Activated CD4-positive, alpha-beta T cell treated with anti-CD3 and anti-CD28 coated beads, Interleukin-2, amount 10 ng/mL, durations not matched to agents 24 days and 14 days (primary cell): ENCODE measurements at places on chromosomes 3 and 15.
A peak's percentile ranks its signal among the peaks of the same experiment; 100 is the strongest.

DNA sequence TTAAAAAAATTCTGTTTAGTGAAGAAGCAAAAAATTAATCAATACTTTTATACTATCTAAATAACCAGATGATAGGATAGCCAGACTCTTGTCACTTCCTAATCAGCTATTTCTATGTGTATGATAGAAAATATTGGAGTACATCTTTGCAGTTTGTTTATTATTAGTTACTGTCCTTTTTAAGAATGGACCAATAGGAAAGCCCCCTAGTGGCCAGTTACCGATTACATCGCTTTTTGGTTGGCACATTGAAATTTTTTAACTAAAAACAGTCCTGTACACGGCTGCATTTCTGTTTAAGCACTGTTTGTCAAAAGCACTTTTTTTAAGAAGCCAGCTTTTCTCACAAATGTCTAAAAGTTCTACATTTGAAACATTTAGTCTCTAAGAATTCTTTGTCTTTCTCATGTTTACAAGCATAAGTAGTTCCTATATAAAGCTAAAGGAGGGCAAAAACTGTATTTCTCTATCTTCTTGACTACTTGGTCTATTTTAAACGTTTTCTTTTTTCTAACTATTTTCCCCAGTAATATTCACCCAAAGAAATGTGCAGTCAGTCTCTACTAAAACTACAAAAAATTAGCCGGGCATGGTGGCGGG, 253.2 kb upstream of the LRTM1 start:
- DNase-seq = peak; percentile 63

DNA sequence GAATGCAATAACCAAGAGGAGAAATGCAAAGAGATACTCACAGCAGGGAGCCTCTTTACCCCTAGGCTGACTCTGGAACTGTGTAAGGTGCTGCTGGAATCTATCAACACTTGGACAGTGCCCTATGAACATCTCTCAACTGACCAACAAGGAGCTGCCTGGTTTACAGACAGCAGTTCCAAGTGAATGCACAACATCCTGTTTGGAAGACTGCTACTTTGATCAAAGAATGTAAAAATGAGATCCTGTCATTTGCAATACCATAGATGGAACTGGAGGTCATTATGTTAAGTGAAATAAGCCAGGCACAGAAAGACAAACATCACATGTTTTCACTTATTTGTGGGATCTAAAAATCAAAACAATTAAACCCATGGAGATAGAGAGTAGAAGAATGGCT, 136.3 kb downstream of the IMPG2 start:
- DNase-seq = no peak

- DNase-seq = no peak
Measured at GRCh38 chr3:99644017-99644416, 5.6 kb downstream of the COL8A1 start.

DNA sequence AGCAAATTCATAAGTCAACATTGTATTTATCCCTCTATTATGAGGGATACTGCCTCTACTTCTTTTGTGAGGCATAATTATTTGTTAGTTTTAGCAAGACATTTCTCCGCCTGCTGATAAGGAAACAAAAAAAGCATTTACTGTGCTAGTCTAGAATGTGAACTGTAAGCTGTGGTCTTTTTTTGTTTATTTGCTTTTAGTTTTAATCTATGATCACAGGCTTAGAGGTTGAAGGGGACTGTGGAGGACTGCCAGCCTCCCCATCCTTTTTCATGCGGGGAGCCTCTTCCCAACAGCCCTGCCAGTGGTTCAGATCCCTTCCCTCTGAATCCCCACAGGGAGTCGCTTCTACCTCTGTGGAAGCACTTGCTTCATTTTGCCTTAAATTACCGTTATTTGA, 331.0 kb upstream of the ROPN1 start:
- peak; percentile 9 for DNase-seq

DNA sequence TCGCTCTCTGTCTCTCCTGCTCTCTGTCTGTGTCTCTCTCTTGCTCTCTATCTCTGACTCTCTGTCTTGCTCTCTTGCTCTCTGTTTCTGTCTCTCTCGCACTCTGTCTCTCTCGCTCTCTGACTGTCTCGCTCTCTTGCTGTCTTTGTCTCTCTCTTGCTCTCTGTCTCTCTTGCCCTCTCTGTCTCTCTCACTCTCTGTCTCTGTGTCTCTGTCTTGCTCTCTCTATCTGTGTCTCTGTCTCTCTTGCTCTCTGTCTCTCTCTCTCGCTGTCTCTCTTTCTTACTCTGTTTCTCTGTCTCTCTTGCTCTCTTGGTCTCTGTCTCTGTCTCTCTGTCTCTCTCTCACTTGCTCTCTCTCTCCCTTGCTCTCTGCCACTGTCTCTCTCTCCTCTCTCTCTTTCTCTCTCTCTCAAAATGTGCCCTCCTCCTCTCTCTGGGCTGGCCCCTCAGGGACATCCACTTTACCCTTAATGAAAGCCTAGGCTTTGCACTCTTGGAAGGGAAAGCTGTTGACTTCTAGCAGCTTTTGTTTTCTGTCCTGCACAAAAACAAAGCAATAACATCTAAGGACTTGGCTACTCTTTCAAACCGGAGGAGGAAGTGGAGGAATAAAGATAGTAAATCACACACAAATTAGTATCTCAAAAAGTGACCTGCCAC, 73.9 kb upstream of the NR2E3 start:
- no peak for DNase-seq

DNA sequence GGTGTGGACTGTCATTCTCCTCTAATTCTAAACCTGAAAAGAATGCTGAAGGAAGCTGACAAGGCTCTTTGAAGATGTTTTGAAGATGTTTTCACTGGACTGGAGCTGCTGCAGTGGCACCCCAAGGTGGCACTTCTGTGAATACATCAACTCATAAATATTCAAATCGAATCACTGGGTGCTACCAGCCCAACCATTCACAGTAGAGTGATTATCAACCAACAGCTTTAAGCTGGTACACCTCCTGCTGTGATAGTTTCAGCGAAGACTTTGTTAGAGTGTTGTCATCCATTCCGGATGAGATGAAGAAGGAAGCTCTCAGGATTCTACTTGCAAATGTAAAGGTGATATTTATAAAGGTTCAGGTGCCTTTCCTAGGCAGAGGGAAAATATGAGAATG, 106.6 kb downstream of the LSAMP start:
- DNase-seq = no peak

DNA sequence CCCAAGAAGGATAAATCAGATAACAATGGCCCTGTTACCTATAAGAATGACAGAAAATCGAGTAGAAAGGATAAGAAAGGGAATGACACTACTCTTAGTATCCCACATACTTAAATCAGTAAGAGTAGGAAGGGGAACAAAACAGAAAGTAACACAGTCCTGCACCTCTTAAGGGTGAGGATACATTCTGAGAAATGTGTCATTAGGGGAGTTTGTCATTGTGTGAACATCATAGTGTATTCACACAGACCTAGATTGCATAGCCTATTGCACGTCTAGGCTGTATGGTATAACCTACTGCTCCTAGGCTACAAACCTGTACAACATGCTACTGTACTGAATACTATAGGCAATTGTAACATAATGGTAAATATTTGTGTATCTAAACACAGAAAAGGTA, 142.6 kb downstream of the PLCH1 start:
- DNase-seq = no peak

GRCh38 chr3:126081618-126082361, 2.1 kb downstream of the SLC41A3 start:
- peak; percentile 62 for DNase-seq

GRCh38 chr3:80550174-80550573, 782.4 kb upstream of the ROBO1 start:
- no peak for DNase-seq

GRCh38 chr3:43183456-43183855, 77.6 kb upstream of the POMGNT2 start:
- no peak for DNase-seq

GRCh38 chr3:154384479-154384878, 45.5 kb downstream of the GPR149 start:
- DNase-seq = no peak

DNA sequence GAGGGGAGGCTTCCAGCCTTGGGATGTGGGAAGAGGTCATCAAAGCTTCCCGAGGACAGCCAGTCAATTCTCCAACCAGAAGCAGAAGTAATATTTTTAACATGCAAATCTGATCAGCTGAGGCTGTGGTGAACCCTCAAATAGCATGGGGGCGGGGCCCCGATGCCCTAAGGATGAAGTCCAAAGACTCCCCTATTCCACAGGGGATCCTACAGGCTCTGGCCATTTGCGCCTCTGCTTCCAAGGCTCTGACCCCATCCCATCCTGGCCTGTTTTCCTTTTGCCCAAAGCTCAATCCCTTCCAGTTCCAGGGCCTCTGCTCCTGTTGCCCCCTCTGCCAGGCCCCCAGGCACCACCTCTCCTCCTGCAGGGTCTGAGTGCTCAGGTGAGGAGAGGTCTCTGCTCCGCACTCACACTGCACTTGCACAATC, 6.7 kb upstream of the CSK start:
- DNase-seq = peak; percentile 53

- DNase-seq = no peak
Measured at GRCh38 chr3:12046406-12046805, 42.2 kb downstream of the SYN2 start.

DNA sequence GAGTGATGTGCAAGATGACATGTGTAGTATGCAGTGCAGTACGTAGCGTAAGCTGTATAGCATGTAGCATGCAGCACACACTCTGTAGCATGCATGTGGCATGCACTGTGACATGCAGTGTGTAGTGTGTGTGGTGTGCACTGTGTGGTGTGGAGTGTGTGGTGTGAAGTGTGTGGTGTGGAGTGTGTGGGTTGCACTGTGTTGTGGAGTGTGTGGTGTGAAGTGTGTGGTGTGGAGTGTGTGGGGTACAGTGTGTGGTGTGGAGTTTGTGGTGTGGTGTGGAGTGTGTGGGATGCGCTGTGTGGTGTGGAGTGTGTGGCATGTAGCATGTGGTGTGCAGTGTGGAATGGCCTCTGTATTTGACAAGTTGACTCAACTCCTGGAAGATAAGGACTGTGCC, 39.2 kb downstream of the ROPN1B start:
- DNase-seq = no peak

DNA sequence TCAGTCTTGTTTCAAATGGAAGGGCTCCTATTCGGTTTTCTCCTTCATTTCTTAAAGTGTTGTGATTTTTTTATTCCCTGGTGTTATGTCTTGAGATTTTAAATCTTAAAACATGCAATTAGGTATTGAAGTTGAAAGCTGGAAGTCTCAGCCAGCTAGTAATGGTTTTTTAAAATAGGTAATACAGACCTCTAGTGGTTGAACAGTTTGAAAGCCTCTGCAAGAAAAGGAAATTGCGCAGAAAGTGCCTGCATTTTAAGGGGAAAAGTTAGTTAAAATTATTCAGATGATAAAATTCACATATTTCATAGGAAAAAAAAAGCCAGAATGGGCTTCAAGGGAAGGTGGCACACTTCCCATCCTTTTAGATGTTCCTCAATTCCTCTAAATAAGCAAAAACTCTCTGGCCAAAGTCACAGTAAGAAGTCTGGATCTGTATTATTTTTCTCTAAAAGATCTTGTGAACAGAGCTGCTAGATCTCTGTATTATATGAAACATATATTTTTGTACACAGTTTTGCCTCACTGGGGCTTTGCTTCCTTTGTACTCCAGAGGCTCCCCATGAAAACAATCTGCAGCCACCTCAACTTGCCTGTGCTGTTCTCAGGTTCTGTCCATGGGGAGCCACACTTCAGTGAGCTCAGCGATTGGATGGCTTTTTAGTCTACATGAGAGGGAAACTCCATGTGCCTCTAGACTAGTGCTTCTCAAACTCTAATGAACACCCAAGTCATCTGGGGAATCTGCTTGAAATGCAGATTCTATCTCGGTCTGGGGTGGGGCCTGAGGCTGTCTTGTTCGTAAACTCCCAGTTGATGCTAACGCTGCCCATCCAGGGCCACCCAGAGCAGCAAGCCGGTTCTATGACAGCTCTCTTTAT, 21.5 kb downstream of the AGTR1 start:
- DNase-seq = no peak

DNA sequence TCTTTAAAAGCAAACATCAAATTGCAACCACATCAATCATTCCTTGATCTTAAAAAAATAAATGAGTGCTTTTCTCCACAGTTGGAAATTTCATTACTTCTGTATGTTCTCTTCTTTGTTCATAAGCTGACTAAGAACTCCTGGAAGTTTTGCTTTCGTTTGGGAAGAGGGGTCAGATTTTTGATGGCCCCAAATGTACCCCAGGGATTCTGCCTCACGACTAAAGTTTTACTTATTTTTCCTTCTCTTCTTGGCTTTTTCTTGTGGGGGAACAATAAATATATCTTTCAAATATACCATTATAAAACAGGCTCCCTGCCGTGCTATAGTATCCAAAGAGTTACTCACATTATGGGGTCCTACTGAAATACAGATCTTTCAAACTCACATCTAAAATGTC, 215.0 kb upstream of the CDIN1 start:
- DNase-seq = no peak

DNA sequence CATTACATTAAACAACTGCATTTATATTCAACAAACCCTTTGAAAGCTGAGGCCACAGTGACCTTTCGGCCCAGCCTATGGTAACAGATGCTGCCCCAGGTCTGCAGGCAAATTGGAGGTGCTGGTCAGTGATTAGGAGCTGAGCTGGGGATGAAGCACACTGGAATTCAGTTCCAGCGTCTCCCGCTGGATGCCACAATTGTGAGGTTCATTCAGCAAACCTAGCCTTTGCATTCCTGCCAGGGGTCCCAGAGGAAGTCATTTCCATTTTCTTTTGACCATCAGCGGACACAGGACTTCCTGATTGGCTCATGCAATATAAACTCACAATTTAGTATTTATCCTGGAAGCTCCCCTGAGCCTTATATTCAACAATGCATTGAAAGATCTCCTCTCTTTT, 89.5 kb downstream of the IL20RB start:
- DNase-seq = no peak

DNA sequence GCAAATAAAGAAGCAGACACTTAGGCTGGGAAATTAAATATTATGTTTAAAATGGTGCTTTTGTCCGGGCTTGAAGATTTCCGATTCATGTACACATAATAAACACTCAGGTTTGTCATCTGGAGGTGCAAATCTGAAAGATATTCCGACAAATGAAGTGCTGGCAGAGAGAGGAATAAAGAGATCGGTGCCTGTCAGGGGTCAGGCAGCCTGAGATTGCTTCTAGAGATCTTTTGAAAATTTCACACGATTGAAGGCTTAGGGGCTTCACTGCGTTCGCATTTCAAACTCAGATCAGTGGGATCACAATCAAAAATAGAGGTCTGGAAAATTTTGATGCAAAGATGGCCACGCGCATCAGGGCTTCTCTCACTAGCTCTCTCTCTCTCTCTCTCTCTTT, 33.2 kb downstream of the NR2F2 start:
- no peak for DNase-seq

GRCh38 chr3:39186692-39187151, 5.7 kb downstream of the XIRP1 start:
- no peak for DNase-seq
